Central memory CD8-positive, alpha-beta T cell (primary cell): ENCODE measurements at places on chromosomes 11 and 22.
A peak's percentile ranks its signal among the peaks of the same experiment; 100 is the strongest.

DNA sequence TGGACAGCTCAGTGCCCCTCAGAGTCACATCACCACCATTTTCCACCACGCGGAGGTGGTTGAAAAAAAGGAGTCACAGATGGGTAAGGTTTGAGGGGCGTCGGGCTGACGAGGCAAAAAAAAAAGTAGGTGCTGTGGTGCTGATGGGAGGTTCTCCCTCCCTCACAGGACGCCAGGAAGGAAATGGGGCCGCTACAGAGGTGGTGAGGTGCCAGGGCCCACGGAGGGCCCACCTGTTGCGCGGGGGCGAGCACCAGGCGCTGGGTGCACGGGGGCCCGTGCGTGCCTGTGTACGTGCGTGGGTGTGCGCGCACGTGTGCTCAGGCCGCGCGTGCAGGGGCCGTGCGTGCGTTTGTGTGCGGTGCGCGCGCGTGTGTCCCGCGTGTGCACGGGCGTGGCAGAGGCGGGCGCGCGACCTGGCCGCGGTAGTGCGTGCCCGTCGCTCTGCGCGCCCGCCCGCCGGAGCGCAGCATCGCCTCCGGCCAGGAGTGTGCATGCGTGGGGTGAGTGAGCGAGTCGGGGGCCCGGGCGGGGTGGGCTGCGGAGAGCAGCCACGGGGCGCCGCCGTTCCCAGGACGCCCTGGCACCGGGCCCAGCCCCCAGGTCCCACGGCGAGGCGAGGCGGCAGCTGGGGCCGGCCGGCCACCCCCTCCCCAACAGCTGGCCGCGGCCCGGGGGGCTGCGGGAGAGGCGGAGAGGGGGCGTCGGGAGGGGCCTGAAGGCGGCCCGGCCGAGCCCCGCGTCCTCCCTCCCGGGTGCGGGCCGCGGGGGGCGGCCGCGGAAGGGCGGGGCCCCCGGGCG lies 2.8 kb downstream of the PDGFB start:
- H3K4me3 ChIP-seq = peak overlapping the region; percentile 88
- peaks cover 58% of the 10 kb centered on the region for H3K4me1 ChIP-seq
- peak; percentile 45 for DNase-seq
- H3K36me3 ChIP-seq = peaks cover 40% of the 10 kb centered on the region

- H3K36me3 ChIP-seq = peaks cover 12% of the 10 kb centered on the region
- H3K27ac ChIP-seq = no peak overlapping the region
- H3K27me3 ChIP-seq = peaks cover 63% of the 10 kb centered on the region
- peak overlapping the region; percentile 30 for H3K4me3 ChIP-seq
- H3K4me1 ChIP-seq = peaks cover 13% of the 10 kb centered on the region
- DNase-seq = peak; percentile 26
These were observed 2.5 kb upstream of the NPAS4 start for GRCh38 chr11:66418168-66418985.

GRCh38 chr11:61110255-61111049 lies 8.2 kb downstream of the CD5 start:
- H3K27ac ChIP-seq = peak overlapping the region; percentile 74
- peaks cover 85% of the 10 kb centered on the region for H3K4me1 ChIP-seq
- DNase-seq = peak; percentile 52
- H3K36me3 ChIP-seq = peaks cover 55% of the 10 kb centered on the region
- H3K4me3 ChIP-seq = peak overlapping the region; percentile 29
- H3K27me3 ChIP-seq = no peaks in the 10 kb centered on the region

DNA sequence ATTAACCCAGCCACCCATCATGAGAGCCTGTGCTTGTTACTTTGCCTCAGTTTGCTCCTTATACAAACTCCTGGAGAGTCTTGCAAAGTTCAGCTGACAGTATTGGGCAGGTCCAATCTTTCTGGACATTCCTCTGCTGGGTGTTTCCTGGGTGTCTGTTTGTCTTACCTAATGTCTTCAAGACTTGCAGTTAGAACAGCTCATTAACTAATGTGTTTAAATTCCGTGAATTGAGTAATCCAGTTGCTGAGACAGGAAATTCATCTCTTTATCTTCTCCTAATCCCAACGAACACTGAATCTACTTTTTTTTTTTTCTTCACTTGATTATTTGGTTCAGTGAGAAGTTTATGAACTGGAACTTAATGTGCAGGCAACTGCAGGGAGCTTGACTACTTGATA lies 20.6 kb downstream of the BCO2 start:
- no peak overlapping the region for H3K27ac ChIP-seq
- no peak overlapping the region for H3K4me3 ChIP-seq
